Activated T-helper 1 cell treated with anti-CD3 and anti-CD28 coated beads, Interleukin-2, amount 50 U/mL, for 16 hours (primary cell): ENCODE measurements at places on chromosomes 7 and 10.

GRCh38 chr10:106615081-106615480 is 549.4 kb downstream of the SORCS1 start:
- no peak for DNase-seq

DNA sequence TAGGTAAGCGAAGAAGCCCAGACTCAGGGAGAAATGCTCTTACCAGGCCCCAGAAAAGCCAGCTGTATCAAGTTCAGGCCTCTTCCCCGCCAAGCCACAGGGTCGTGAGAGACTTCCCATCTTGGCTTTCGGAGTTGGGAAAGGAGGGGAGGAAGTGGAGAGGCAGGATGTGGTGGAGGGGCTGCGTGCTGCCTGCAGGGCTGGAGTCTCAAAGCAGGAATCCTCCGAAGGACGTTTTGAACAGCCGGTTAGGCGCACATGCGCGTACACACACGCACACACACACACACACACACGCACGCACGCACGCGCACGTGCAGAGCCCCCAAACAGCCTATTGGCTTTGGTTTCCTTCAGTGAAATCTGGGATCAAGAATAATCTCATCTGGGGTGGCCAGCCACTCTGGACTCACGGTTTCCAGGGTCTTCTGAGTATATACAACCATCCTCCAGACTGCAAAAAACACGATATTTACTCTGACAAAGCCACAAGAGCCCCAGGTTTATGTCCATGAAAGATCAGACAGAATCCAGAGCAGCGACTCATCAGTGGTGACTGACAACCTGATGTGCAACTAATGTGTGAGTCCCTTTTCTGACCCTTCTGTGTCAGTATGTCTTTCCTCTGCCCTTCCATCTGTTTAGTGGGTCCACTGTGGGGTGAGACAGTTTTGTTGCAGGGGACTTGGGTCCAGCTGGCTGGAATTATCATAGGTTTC is 115.0 kb upstream of the ZNF438 start:
- no peak for DNase-seq

- no peak for DNase-seq
These were observed 14.8 kb upstream of the GLCCI1 start for GRCh38 chr7:7953806-7954205.

GRCh38 chr10:12914111-12914510 is 87.4 kb downstream of the CCDC3 start:
- DNase-seq, result no peak

GRCh38 chr10:6299743-6300105 is 97.0 kb downstream of the PFKFB3 start:
- no peak for DNase-seq

DNA sequence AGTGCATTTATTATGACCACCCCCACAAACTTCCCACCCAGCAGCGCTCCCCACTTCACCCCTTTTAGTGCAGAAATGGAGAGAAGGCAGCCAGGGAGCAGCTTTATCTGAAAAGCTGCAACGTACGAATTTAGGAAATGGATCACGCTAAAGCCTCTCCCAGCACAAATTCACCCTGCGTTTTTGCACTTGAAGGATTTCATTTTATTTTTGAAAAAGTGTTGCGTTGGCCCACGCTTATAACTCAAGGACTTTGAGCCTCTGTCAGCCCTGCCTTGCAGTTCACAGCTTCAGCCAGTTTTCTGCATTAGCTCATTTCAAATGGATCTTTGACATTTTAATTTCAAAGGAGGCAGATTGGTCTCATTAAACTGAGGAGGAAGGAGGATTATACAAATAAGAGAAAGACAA is 556.1 kb downstream of the KCNMA1 start:
- no peak for DNase-seq

- no peak for DNase-seq
These were observed 3.9 kb downstream of the MIOS start for GRCh38 chr7:7570584-7570983.

DNA sequence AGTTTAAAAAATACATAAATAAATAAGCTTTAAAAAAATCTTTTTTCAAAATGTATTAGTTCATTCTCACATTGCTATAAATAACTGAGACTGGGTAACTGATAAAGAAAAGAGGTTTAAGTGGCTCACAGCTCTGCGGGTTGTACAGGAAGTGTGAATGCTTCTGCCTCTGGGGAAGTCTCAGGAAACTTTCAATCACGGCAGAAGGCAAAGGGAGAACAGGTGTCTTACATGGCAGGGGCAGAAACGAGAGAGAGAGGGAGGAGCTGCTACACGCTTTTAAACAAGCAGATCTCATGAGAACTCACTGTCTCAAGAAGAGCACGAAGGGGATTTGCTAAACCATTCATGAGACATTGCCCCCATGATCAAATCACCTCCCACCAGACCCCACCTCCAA is 114.6 kb downstream of the DNAJC1 start:
- DNase-seq, result no peak

DNA sequence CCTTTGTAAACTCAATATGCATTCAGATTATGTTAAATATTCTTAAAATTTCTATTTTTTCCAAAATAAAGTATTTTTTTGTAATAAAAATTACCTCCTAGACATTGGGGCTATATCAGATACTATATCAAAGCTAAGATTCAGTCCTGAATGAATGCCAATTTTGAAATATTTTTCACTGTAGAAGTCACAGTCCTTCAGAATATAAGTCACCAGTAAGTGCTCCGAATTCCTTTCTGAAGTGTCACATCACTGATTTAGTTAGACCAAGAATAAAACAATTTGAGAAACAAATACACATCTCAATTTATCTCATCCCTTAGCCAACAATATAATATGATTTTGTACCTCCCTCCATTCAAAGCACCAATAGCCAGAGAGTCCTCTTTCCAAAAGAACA is 33.9 kb upstream of the GSAP start:
- no peak for DNase-seq

- no peak for DNase-seq
These were observed 42.4 kb upstream of the GDF10 start for GRCh38 chr10:47257396-47258120.

- no peak for DNase-seq
These were observed 265.2 kb downstream of the SNX13 start for GRCh38 chr7:17674943-17675608.

DNA sequence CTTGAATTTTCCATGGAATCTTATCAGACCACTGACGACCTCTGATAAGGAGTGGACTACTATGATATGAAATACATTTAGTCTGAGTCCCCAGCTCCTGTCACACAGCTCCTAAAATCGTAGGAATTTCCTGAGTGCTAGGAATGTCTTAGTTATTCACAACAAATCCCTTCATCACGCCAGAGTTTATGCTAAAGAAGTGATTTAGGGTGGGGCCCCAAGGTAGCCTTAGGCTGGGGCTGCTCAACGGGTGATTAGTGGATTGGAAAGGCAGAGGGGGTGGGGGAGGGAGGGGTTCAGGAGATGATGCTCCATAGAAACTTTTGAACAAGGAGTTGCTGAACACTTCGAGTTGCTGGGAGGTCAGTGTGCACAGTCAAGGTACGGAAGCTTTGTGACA is 7.0 kb upstream of the TET1 start:
- DNase-seq, result no peak

DNA sequence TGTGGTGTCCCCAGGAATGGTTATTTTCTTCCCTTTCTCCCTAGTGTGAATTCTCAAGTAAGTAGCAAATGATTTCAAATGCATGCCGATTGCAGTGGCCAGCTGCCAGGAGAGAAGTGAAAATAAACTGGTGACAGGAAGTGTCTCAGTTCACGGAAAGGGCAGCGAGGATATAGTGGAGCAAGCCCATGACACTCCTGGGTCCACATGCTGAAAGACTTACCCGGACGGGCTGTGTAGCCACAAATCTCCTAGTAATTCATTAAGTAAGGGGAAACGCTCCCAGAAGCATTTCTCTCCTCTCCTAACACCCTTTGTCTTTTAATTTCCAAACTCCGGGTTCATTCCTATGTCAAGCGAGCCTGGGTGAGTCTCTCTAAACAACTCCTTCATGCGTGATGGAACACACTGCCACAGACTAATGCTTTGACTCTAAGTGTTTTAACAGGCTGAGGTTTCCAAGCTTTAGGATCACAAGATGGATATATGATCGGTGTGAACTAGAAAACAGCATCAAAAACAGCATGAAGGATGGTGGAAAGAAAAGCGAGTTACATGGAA is 125.6 kb downstream of the CYP26A1 start:
- DNase-seq, result no peak

GRCh38 chr10:63155388-63156020 is 22.4 kb downstream of the NRBF2 start:
- DNase-seq, result no peak

DNA sequence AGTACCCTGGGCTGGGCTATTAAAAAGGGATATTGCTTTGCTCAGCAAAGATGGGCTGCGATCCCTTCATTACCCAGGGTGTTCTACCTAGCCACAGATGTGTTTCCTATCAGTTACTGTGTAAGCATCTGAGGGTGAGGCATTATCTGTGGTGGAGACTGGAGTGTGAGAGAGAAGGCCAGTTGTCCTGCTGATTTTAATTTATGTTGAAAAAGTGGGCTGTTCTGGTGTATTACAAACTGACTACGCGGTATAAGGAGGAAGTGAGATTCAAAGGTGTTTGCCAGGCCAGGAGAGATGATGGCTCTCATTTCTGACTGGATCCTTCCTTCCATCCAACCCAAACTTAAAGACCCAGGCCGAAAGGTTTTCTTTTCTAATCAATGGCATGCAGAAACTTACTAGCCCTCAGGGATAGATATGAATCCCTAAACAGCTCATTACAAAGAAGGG is 7.6 kb downstream of the TCF7L2 start:
- DNase-seq, result no peak

GRCh38 chr10:102731222-102731800 is 12.4 kb upstream of the WBP1L start:
- DNase-seq, result no peak

DNA sequence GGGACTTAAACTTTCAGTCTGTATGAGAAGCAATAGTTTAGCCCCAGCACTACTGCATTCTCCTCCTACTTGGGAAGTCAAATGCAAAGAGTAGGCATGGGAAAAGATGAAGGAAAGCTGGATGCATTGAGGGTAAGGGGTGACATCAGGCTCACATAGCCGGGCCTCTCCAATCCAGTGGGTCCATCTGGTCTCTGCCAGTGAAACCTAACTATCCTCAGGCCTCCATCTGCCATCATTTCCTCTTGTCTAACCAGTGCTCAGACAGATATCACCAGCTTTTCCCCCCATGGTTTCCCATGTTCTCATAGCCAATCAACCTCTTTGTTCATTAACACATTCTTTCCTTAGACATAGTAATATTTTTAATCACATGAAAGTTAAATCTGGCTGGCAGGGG is 118.3 kb downstream of the DGKI start:
- DNase-seq, result no peak

DNA sequence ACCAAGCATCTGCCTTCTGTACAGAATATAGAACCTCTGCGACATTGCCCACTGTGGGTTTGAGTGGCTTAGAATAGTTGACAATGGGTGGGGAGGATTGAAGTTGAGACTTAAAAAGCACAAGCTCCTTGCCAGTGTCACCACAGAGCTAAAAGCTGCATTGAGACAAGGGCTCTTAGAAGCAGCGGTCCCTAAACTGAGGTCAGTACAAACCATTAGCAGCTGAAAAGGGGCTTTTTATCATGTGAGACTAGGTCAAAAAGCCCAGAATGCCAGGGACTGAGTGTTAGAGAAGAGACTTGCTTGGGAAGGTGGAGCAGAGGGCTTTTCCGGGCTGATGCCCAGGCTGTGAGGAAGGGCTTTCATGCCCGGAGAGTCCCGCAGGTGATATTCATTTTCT is 91.3 kb downstream of the POU6F2 start:
- no peak for DNase-seq

DNA sequence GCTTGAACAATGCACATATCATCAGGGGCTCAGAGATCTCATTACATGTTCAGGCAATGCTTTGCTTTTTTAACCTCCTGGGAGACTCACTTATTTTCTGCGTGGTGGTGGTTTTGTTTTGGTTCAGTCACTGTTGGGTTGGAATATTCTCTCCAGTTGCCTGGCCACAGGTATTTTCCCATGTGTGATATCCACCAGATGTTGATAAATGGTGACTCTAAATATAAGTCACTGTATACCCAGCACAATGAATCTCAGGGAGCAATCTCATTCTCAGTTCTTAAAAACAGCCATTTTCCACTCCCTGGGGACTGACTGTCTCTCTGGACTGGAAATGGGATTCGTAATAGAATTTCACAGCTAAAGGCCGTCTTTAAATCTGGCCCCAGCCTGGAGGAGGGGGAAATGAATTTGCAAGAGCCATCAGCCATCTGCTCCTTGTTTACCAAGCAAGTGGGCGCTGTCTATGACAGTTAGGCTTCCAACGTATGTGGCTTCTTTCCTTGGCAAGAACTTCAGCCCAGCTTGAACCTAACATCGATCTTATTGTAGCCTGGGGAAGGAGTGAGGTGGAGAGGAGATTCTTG is 1106.2 kb downstream of the NRG3 start:
- DNase-seq, result no peak

- DNase-seq, result no peak
These were observed 68.9 kb downstream of the PLCE1 start for GRCh38 chr10:94062611-94063010.

- DNase-seq, result no peak
These were observed 126.5 kb downstream of the DOCK4 start for GRCh38 chr7:112079673-112080072.

DNA sequence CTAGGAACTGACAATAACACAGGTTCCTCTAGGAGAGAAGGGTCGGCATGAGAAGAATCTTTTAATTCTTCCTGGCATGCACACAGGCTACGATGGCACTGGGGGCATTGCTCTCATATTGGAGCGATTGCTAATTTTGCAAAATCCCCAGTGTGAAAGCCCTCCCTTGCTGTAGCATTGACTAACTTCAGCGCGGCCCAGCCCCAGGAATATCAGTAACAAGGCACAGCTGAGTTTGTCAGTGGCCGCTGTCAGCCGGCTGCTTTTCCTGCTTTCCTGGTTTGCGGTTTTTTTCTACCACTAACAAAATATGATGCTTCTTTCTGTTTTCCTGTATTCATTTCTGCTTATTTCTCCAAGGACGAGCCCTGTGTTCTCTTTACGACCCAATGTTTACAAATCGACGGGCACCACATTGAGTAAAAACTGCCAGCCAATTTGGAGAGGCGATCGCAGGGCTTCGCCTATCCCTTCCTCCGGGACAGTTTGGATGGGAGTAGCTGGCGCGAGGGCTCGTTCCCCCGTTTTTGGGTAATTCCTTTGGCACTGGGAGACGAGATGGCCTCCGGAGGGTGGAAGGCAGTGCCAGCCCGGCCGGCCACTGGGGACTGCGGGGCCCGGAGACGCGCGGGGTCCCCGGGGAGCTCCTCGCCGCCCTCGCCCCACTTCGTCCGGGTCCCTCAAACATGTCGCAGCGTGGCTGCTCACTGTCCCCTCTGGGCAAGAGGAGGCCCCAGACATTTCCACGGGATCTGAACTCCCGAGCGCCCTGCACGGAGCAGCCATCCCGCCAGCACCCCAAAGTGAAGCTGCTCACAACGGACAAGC is 967 bp downstream of the ADARB2 start:
- DNase-seq, result no peak
